ENCODE measurements at places on chromosomes 7 and 10.

DNA sequence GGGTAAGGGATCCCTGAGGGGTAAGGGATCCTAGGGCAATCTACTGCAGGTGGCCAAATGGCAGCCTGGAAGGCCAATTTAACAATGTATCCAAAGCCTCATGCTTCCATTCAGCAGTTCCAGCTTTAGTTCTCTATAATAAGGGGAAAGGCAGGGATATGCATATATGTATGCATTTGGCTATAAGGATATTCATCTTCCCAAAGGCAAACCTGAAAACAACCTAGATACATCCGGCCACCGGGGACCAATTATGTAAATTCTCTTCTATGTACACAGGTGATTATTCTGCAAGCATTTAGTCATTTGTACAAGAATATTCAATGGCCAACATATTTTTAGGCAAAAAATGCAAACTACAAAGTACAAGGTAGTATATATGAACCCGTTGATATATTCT is 26.7 kb downstream of the PSAP start:
- DNase-seq, result no peak

DNA sequence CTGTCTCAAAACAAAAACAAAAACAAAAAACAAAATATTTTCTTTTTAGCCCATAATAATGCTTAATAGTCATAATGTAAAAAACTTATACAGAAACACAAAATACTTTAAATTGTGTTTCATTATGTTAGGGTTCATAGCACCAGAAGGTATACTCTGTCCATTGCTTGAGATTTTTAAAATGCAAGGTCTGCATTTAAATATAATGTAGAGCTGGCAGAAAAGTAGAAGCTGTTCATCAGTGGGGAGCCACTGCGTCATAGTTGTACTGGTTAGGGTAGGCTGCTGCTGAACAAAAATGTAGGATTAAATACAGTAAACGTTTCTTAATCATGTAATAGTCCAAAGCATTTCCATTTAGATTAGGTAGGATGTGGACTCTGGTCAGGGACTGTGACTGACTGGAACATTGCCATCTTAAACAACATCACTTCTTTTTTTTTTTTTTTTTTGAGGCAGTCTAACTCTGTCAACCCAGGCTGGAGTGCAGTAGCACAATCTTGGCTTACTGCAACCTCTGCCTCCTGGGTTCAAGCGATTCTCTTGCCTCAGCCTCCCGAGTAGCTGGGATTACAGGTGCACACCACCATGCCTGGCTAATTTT is 85.2 kb downstream of the ANKIB1 start:
- no peak for DNase-seq

- DNase-seq, result no peak
Measured at GRCh38 chr10:24722131-24722675, 1.5 kb downstream of the ARHGAP21 start.

DNA sequence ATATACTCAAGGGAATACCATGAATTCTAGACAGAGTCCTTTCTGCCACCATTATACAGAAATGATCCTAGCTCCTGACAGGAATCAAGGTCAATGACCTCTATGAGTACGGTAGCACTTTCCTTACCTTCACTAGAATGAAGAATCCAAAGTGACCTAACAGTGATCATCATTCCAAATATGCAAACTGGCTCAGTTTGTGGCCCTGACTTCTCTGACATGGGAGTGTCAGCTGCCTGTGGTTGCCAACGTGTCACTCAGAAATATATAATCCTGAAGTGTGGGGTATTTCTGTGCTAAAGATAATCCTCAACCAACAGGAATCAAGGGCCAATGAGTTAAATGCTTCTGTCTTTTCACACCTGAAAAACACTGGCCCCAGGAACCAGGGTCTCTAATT is 45.7 kb downstream of the COPG2 start:
- no peak for DNase-seq

GRCh38 chr10:59627366-59628018 is 82.2 kb downstream of the SLC16A9 start:
- DNase-seq, result no peak

DNA sequence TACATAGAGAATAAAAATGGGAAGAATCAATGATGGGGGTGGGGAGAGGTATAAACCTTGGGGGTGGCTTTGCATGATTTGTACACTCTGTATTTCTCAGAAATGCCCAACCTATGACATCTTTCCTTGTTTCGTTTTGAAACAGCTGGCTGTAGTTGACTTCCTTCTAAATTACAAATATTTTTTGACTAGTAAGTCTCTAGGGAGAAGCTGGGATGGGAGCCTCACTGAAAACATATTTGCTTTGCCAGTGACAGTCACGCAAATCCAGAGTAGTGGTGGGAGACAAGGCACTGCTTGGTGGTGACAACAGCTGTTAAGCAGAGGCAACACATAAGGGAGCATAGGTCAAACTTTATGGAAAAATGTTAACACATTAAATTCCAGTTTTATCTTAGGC is 440.5 kb downstream of the SEMA3D start:
- DNase-seq, result no peak

DNA sequence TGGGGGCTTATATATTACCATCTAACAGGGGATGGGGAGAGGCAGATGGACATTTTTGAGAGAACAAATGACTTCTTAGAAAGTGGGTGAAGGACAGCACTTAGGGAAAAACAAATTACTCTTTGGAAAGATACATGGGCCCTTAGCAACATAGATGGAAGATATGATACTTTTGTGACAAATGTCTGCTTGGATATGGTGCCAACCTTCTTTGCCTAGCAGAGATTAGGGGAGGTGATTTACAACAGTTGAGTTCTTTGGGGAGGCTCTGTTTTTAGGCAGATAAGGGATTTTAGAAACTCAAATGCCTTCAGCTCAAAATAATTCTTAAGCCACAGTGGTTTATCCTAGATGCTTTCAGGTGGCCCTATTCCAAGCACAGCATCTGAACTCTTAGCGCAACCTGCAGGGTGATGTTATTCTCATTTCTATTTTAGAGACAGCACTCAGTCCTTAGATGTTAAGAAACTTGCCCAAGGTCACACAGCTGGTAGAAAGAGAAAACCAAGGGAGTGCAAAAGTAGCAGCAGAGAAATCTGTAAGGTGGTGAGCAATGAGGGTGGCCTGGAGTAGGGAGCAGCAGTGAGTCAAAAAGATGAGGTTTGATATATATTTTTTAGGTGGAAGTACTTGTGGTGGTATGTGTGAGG is 75.1 kb upstream of the KMT2E start:
- no peak for DNase-seq

DNA sequence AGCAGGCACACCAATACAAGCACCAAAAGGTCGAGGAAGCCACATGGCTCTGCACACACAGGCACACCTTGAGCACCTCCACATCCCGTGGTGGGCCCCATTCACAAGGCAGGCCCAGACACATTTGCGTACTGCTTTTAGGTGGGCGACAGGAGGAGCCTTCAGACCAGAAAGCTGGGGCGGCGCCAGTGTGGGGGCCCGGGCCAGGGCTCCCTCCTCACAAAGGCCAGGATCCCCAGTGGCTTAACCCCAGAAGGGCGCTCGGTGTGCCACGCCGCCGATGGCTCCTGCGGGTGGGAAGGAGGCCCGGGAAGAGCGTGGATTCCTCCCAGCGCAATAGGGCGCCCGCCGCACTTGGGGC is 2.8 kb upstream of the SMARCD3 start:
- no peak for DNase-seq

- DNase-seq, result no peak
Measured at GRCh38 chr7:100492738-100493475, 9.2 kb downstream of the NYAP1 start.

- DNase-seq, result no peak
Measured at GRCh38 chr7:103564416-103564815, 118.4 kb upstream of the SLC26A5 start.

- DNase-seq, result no peak
Measured at GRCh38 chr7:131327049-131327625, 539 bp upstream of the MKLN1 start.

GRCh38 chr7:27587429-27587828 is 75.3 kb downstream of the HIBADH start:
- DNase-seq, result no peak

DNA sequence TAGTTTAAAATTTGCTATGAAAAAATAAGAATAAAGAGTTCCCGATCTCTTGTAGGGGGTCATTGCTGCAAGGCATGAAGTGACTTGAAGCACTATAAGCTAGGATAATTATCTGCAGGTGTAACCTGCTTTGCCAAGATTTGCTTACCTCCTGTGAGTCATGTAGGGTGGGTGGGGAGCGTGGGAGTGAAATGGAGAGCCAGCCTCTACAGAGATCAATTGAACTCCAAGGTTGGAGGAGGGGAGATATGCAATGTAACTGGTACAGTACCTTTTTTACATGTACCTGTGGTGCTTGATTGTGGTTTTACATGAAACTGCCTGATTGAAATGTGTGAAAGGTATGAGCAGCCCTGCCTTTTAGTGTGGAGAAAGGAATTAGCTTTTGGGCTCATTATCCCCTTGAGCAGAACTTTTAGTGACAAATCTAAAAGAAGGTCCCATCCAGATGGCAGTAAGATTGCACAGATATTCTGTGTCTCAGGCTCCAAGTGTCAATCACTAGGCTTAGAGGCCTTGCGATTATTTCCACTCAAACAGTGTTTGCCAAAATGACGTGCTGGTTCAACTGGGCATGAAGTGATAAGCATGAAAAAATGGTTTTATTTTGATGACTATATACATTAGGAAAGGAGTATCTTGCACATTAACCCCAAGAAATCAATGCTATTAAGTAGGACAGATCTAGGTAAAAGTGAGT is 138.6 kb upstream of the GRB10 start:
- no peak for DNase-seq

DNA sequence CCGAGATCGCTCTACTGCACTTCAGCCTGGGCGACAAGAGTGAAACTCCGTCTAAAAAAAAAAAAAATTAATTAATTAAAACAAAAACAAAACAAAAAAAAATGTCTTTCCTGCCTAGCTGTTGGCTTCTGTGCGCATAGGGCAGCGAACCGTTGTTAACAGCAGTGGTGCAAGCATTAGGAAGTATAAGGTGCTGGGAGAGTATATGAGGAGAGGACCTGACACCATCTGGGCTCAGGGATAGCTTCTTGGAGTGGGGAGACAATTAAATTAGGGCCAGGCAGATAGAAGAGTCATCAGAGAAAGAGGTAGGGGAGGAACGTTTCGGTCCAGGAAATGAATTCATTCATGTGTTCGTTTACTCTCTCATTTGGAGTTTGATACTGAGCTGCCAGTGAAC is 46.2 kb upstream of the EZH2 start:
- DNase-seq, result no peak

DNA sequence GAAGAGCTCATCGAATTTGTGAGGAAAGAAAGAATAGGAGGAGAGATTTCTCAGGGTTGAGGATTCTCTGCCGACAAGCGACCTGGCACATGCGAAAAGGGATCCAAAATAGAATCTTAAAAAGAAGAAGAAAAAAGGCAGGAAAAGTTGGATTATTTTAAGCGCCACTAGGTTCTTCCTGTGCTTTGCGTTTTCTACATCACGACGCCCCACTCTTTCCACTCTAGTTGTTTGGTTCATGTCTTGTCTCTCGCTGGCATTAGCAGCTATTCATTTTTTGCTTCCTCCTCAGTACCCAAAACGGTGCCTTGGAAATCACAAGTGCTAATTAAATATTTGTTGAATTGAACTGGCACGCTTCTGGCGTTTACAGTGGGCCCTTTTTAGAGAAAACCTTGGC is 674 bp upstream of the FRA10AC1 start:
- no peak for DNase-seq

DNA sequence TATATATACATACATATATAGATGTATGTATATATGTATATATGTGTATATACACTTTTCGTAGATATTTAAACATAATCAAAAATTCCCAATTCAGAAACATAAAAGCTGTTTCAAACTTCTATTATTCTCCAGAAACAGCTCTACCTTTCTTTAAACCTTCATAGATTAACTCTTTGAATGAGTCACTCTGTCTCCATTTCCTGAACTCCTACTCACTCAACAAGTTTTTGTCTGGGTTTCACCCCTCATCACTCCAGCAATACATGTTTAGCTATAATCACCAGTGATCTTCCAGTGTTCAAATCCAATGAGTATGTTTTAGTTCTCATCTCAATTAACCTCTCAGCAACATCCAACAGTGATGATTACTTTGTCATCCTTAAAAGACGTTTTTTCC is 9.6 kb downstream of the DGKB start:
- no peak for DNase-seq

DNA sequence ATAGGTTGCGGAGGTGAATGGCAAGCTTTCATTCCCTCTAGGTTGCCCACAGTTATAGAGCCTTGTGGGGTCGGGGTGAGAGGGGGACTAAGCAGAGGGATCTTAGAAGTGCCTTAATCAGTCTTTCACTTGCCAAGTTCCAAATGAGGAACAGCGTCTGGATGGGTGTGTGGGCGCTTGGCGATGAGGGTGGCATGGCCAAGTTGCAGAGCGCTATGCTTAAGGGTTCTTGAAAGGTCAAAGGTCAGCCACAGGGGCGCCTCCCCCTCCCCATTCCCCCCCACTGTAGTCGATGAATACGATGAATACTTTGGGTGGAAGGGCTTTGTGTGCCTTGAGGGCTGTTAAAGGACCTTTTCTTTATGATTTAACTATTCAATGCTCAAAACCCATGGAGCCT is 185.0 kb downstream of the TCF7L2 start:
- no peak for DNase-seq

DNA sequence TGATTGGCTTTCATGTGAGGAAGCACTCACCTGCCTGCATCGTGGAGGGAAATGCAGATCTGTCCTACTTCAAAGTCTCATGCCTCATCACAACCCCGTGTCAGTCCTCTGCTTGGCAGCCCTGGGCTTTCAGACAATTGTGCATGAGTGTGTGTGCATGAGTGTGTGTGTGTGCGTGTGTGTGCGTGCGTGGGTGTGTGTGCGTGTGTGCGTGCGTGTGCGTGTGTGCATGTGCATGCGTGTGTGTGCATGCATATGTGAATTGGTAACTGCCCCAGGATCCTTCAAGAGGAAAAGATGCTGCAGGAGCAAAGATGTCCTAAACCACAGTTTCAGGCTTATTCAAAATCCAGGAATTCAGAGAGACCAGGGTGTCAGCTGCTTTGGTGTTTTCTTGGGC is 71.3 kb downstream of the LANCL2 start:
- DNase-seq, result no peak

DNA sequence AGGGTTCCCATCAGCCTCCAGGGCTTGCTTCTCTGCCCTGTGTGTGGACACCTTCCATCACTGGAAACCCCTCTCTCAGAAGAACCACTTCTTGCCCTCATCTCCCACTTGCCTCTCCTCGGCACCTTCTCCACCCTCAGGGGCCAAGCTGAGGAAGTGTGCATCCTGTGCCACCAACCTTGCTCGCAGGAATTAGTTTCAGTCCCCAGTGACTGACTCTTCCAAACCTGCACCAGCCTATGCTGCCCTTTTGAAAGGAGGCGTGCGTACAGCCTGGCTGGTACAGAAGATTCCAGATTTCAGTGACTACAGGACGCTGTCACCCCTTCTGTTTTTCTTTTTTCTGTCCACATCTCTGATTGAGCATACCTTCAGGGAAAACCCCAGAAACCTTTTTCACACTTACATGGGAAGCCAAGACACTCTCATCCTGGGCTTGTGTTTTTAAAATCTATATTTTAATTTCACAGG is 67.1 kb downstream of the IKZF1 start:
- no peak for DNase-seq

GRCh38 chr10:4473977-4474376 is 352.0 kb upstream of the AKR1E2 start:
- no peak for DNase-seq

All from dorsolateral prefrontal cortex (tissue), 122 donors.